ENCODE measurements at places on chromosomes 7 and 10.

DNA sequence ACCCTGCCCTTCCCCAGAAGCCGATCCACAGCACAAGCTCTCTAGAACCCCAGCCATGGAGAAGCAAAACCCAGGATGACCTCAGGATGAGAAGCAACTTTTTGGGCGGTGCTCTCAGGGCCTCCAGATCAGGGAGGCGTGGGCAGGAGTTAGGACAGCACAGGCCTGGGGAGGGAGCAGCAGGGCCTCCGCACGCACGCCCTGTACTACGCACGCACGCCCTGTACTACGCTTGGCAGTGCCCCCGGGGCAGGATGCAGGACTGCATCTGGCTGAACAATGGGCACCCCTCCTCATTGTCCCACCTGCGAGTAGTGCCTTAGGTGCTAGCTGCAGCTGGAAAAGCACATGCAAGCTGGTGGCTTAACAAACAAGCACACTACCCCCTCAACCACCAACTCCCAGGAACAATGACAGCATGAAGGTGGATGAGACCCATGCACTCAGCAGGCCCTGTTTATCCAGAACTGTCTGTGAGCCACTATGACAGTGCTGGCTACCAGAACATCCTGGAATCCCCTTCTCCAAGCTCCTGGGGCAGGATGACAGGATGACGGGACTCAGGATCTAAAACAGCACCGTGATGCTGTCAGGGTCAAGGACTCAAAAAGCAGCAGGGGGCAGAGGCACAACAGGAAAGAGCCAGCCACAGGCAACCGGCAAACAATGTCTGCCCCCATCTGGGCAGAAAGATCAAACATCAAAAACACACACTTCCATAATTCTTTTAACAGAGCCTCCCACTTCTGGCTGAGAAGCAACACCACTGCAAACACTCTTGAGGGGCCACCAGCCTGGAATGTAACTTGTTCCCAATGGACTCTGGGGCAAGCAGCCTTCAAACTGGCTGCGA, 11.8 kb downstream of the PODXL start:
- no peak for DNase-seq

DNA sequence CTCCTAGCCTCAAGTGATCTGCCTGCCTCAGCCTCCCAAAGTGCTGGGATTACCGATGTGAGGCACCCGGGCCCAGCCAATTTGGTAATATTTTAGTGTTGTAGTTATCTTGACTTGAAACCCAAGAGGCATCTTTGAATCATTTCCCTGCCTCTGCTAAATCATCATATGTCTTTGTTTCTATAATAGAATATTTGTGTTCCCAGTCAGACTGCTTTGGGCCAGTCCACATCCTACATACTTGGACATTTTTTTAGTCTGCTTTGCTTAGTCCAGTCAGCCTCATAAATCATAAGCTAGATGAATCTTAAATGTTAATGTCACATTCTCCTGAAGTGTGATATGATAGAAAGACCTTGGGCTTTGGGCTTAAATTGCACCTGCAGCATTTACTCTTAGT, 5.9 kb downstream of the STAM start:
- no peak for DNase-seq

DNA sequence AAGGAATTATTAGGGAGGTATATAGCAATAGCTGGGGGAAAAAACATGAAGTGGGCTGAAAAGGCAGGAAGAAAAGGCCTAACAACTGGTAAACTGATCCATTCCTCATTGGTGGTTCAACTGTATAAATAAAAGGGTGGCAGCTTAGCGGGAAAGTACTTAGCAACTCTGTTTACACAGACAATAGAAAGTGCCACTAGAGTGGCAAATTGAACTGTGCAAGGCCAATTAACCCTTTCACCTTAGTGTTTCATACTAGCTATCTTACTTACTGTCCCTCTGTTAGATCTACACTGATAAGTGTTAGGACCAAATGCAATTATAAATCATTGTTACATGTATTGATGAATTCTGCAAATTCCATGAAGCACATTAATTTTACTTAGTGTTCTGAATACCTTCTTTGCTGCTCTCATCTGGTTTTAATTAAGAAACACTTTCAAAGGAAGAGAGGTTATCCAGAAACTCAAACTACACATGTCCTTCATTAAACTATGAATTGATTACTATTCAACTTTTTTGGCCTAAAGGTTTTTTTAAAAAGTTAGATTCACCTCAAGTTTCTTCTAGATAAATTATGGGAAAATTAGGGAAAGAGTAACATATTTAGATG, 28.0 kb downstream of the DNAJC1 start:
- no peak for DNase-seq

DNA sequence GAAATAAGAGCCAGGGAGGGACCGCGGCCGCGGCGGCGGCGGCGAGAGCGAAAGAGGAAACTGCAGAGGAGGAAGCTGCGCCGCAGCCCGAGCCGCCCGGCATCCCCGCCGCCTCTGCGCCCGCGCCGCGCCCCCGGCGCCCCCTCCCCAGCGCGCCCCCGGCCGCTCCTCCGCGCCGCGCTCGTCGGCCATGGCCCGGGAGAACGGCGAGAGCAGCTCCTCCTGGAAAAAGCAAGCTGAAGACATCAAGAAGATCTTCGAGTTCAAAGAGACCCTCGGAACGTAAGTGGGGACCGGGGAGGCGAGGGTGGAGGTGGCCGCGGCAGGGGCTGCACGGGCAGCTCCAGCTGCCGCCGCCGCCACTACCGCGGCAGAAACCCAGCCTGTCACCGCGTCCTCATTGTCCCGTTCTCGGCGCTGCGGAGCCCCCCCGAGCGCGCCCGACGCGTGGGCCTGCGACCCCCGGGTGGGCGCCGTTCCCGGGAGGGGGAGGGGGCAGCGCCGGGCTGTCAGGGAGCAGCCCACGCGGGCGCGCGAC, 351 bp downstream of the CAMK1D start:
- DNase-seq: no peak

GRCh38 chr7:83210479-83210878, 47.8 kb upstream of the PCLO start:
- no peak for DNase-seq

- DNase-seq: no peak
Measured at GRCh38 chr7:152891160-152891621, 131.6 kb downstream of the ACTR3B start.

DNA sequence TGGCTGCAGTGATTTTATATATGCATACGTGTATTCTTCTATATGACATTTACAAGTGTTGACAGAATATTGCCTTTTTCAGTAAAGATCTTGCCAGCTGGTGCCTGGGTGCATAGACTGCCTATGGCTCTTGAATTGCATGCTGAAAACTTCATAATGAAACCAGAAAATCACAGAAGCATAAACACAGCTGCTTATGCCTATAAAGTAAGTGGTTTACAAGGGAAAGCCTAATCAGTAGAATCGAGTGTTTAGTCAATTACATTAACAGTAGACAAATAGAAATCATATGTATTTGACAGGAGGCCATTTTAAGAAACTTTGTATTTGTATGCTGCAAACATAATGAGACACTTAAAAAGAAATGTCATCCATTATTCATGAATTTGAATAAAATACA, 82.5 kb downstream of the TMEM168 start:
- no peak for DNase-seq

DNA sequence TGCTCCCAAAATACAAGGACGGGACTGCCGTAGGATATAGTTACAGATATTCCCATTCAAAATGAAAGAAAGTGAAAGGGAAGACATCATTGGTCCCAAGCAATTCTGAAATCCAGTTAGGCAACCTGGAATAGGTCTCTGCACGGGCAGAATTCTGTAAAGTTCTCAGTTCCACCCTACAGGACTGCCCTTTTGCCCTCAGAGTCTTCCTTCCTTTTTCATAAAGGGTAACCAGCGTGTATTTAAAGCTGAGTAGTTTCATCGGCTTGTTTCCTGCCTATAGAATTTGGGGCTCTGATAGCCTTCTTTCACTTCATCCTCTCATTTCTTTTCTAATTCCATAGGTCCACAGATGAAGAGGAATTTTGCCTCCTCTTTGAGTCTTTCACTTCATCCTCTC, 20.0 kb downstream of the COPG2 start:
- no peak for DNase-seq

- no peak for DNase-seq
Measured at GRCh38 chr7:77532247-77532646, 4.8 kb upstream of the PTPN12 start.

- DNase-seq: no peak
Measured at GRCh38 chr10:45555795-45556194, 116.8 kb downstream of the ZFAND4 start.

GRCh38 chr7:154380771-154381170, 328.6 kb downstream of the DPP6 start:
- DNase-seq: no peak

- no peak for DNase-seq
Measured at GRCh38 chr10:133249094-133249780, 11.6 kb downstream of the VENTX start.

DNA sequence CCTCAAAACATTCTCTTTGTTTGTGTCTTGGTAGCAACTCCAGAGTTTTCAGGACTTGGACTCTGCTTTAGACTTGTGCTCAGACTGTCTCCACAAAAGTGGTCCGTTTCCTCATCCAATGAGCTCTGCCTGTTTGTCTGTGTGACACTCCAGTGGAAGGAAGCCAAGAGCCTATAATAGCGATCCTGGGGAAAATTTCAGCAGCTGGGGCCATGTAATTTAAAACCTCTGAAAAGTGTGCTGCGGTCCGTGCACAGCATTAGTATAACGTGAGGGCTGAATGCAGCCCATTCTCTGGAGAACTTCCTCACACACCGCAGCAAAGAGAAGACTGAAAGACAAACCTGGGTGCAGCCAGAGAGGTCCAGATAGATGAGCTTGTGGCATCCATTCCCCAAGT, at the start of gene LRRC17:
Gene LRRC17 (plus strand): TSS at position 259 of the 400 bp plus-strand sequence. CDS start 20,914 bp downstream, outside the sequence.
- no peak for DNase-seq

DNA sequence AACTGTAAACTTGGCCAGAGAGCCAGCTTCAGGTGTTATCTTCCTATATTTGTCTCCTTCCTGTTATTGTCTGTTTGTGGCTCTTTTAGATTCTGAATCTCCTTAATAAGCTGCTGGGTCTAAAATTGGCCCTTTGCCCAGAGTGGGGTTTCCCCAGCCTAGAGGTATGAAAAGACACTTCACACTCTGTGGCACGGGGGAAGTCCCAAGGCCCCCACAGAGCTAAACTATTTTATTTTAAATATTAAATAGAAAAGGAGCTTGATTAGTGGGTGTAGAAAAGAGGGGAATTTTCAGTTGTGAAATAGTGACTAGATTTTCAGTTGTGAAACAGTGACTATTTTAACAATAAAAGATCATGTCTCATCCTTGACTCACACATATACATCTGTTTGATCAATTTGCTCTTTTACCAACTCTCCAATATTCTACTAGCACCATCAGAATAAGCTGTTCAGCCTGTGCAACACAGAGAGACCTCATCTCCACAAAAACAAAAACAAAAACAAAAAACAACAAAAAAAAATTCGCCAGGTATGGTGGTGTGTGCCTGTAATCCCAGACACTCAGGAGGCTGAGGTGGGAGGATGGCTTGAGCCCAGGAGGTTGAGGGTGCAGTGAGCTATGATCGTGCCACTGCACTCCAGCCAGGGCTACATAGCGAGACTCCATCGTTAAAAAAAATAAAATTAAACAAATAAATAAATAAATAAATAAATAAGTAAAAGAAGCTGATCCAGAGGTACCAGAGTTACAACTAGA, 24.9 kb upstream of the ADO start:
- DNase-seq: no peak

- DNase-seq: no peak
Measured at GRCh38 chr7:25389489-25390106, 161.3 kb upstream of the NPVF start.

DNA sequence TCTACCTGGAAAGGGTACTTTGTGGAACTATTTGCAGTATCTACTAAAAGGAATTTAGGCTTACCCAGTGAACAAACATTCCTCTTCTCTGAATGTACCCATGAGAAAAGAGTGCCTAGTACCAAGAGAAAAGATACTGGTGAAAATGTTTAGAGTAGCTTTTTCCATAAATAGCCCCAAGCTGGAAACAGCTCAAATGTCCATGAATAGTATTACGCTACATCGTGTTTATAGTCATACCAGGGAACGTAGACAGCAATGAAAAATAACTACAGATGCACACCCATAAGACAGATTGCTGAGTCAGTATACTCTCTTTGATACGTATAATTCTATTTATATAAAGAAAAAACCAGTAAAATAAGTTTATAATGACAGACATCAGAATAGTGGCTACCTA, 285.9 kb downstream of the KLF6 start:
- DNase-seq: no peak

- DNase-seq: no peak
Measured at GRCh38 chr10:117663750-117664149, 121.2 kb downstream of the EMX2 start.

DNA sequence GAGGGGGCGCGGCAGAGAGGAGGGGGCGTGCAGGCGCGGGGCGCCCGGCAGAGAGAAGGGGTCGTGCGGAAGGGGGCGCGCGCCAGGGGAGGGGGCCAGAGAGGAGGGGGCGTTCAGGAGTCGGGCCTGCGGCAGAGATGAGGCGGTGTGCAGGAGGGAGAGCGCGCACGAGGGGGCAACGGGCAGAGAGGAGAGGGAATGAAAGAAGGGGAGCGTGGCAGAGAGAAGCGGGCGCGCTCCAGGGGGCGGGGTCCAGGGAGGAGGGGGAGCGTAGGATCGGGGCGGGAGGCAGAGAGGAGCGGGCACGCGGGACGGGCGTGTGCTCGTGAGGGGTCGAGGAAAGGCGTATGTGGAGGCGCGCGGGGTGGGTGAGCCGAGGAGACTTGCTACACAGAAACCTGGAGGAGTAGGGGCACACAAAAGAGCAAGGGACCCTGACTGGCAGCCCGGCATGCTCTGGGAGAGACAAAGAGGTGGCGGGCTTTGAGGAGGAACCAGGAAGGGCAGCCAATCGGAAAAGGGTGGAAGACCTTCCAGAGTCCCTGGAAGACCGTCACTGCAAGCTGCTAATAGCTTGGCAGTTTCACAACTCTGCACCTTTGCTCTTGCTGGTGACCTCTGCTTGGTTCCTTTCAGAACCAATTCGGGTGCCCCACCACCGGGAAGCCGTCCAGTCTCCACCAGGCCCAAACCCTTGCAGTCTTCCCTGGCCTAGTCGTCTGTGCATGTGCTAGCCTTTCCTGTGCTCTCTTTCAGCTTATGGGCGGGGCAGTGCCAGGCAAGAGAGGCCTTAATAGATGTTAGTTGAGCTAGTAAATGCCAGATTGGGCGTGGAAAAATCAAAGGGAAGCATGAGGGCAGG, 639 bp downstream of the DYDC2 start:
- DNase-seq: no peak

DNA sequence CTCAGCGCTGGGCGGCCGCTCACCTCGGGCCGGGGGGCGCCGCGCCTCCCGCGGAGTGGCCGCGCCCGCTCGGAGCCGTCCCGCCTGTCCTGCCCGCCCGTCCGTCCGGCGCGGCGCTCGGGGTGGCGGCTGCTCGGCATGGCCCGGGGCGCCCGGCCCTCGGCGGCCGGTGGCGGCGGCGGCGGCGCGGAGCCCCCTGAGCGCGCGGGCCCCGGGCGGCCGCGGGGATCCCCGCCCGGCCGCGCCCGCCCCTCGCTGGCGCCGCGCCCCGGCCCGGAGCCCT, 338 bp downstream of the SDK1 start:
- no peak for DNase-seq

- DNase-seq: no peak
Measured at GRCh38 chr10:86945361-86946212, 11.8 kb downstream of the MMRN2 start.
